Activated CD4-positive, alpha-beta T cell treated with anti-CD3 and anti-CD28 coated beads, Interleukin-2, amount 50 U/mL, for 48 hours (primary cell): ENCODE measurements at places on chromosomes 4 and X.

- no peak for DNase-seq
Measured at GRCh38 chr4:123495530-123495929, 98.9 kb downstream of the SPRY1 start.

DNA sequence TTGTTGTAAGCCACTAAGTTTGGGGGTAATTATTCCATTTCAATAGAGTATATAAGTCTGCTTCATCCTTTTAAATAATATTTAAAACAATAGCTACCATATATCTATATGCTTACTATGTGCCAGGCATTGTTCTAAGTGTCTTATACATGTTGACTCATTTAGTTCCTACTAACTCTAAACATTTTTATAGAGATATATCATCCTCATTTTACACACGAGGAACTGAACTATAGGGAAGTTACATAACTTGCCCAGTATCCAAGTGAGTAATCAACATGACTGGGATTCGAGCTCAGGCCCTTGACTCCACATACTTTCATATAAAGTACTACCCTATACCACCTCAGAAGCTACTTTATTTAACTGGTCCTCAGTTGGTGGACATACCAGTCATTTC, 175.3 kb upstream of the RAI2 start:
- DNase-seq, result no peak

GRCh38 chr4:156781852-156782251, 189.7 kb downstream of the PDGFC start:
- no peak for DNase-seq

DNA sequence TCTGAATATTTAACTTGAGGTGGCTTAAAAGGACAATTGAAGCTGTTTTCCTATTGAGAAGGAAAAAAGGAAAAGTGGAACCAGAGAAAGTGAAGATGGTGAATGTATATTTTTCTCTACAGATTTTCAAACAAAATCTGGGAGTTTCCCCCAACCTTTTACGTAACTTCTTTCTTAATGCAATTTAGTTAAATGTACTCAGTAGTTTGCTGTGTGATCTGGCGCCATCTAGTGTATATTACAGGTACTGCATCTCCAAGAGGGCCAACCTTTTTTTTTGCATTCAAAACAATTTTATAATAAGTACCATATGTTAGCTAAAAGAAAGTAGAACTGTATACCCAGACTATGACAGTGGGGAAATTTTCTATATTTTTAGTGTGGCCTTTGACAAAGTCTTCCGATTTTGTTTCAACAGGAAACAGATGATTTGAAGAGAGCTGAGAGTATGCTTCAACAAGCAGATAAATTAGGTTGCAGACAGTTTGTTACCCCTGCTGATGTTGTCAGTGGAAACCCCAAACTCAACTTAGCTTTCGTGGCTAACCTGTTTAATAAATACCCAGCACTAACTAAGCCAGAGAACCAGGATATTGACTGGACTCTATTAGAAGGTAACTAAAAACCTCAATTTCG, 82.0 kb downstream of the PLS3 start:
- peak; percentile 17 for DNase-seq

DNA sequence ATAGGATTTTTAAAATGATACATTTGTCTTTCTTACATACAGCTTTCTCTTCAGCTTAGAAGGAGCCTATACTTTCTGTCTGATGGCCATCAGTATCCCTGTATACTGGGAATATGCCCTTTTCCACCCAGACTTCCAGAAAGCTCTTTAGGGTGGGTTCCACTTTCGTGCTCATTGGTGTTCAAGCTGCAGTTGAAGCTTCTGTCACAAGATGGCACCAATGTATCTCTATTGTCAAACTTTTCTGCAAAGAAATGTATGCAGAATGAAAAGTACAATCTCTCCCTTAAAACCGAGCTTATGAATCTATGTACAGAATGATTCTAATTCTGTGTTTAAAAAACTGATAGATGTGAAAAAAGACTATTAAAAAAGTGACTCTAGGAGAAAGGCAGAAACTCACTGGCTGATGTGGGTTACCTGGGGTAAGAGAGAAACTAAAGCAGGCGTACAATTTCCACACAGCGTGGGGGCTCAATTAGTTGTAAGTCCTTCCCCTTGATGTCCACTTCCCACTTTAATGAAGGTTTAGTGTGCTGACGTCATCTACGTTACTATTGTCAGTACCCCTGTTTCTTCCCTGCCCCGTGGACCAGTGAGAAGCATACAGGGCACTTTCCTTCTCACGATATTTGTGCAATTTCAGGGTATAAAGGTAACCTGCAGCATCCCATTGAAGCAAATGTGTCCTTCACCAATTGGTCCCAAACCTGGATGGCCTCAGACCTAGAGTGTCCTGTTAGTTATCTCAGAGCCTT, 57.3 kb upstream of the TCEAL2 start:
- peak; percentile 11 for DNase-seq

- no peak for DNase-seq
Measured at GRCh38 chr4:38268108-38268820, 308.1 kb downstream of the PTTG2 start.

DNA sequence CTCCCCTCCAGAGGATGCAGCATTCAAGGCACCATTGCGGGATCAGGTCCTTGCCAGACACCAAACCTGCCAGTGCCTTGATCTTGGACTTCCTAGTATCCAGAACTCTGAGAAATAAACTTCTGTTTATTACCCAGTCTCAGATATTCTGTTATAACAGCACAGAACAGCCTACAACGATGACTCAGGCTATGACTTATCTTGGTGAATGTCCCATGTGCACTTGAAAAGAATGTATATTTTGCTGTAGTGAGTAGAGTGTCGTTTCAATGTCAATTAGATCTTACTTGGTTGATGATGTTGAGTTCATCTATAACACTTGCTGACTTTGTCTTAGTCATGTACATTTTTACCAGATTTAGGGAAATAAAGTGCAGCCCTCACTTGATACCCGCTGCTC, 34.5 kb upstream of the PGRMC1 start:
- DNase-seq, result no peak

DNA sequence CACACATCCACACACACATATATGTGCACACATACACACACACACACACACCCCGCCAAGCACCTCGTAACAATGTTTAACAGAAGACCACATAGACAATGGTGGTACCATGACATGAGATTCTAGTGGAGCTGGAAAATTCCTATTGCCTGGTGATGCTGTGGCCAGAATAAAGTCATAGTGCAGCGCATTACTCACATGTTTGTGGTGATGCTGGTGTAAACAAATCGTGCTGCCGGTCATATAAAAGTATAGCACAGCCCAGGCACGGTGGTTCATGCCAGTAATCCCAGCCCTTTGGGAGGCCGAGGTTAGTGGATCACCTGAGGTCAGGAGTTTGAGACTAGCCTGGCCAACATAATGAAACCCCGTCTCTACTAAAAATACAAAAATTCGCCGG, 275.2 kb downstream of the TRIML1 start:
- no peak for DNase-seq

- no peak for DNase-seq
Measured at GRCh38 chrX:140086691-140087090, 121.4 kb upstream of the CXorf66 start.

GRCh38 chr4:38152305-38152704, 192.1 kb downstream of the PTTG2 start:
- no peak for DNase-seq

GRCh38 chr4:159871141-159871540, 768.3 kb downstream of the RAPGEF2 start:
- DNase-seq, result no peak

GRCh38 chr4:56619160-56619559, 61.9 kb downstream of the HOPX start:
- no peak for DNase-seq

- no peak for DNase-seq
Measured at GRCh38 chr4:60581919-60582536, 618.1 kb upstream of the ADGRL3 start.

DNA sequence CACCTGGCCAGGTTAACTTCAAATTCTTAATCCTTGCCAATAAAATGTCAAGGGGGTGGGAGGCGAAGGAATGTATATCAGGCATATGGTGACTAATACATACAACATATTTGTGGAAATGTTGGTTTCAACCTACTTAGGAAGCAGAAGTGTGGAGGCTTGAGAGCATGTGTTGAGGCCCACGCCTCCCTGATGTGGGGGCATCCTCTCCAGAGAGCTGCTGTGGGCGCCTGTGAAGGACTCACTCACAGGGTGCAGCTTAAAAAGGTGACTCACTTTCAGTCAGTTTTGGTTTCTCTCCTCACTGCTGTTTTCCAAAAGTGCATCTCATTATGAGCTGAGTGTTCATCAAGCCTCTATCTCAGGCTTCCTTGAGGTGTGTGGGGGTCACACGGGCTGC, 27.5 kb downstream of the LNX1 start:
- peak; percentile 44 for DNase-seq

- DNase-seq, result no peak
Measured at GRCh38 chrX:150842198-150842685, 56.2 kb downstream of the CD99L2 start.

GRCh38 chr4:80798082-80798481, 232.4 kb upstream of the BMP3 start:
- no peak for DNase-seq

DNA sequence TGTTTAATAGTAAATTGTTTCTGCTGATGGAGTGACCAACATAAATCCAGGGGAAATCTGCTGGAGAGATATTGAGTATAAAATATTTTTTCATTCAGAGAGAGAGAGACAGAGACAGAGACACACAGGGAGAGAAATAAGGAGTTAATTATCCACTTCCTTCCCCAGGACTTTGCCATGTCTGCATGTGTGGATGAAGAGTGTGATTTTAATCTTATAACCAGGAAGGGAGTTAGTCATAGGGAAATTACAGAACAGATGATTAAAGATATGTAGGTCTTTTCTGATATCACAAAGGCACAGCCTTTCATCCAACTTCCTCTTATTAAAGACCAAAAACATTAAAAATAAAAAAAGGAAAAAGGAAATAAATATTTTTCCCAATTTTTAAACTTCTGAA, 526.3 kb downstream of the SPRY1 start:
- no peak for DNase-seq

GRCh38 chrX:119991005-119991787, 47.6 kb upstream of the NKAP start:
- no peak for DNase-seq

GRCh38 chrX:153638041-153638371, 9.0 kb upstream of the DUSP9 start:
- DNase-seq, result no peak

GRCh38 chr4:87002682-87003043, 67.9 kb downstream of the AFF1 start:
- no peak for DNase-seq

- peak; percentile 37 for DNase-seq
Measured at GRCh38 chrX:103343105-103343504, 13.1 kb downstream of the TCEAL7 start.

DNA sequence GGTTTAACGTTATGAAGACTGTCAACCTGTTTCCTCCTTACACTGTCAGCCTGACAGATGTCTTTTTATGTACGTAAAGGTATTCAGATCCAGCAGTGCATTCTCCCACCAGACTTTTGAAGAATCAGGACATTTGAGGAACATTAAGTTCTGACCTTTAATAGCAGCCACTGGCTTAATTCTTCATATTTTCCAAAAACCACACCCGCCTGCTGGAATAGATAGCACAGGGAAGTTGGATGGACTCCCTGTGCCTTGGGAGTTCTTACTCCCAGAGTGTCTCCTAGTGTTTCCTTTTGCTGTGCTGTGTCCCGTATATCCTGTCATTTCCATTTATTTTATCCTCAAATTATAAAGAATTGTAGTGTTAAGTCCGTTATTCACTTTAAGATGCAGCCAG, 94.5 kb downstream of the AFF1 start:
- no peak for DNase-seq
